GDM1 (cell line): ENCODE measurements at places on chromosomes 2 and 18.

DNA sequence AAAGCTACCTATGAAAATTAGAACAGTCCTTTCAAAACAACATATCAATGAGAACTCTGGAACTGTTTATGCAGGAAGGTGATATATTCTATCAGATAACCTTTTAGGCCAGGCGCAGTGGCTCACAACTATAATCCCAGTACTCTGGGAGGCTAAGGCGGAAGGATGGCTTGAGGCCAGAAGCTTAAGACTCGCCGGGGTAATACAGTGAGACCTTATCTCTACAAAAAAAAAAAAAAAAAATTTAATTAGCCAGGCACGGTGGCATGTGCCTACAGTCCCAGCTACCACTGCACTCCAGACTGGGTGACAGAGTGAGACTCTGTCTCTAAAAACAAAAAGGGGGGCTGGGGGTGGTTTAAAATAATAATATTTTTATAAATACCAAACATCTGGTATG, 77.9 kb downstream of the OSBPL1A start:
- no peak for DNase-seq

- DNase-seq, result no peak
Measured at GRCh38 chr2:182090486-182090885, 104.8 kb downstream of the PPP1R1C start.

DNA sequence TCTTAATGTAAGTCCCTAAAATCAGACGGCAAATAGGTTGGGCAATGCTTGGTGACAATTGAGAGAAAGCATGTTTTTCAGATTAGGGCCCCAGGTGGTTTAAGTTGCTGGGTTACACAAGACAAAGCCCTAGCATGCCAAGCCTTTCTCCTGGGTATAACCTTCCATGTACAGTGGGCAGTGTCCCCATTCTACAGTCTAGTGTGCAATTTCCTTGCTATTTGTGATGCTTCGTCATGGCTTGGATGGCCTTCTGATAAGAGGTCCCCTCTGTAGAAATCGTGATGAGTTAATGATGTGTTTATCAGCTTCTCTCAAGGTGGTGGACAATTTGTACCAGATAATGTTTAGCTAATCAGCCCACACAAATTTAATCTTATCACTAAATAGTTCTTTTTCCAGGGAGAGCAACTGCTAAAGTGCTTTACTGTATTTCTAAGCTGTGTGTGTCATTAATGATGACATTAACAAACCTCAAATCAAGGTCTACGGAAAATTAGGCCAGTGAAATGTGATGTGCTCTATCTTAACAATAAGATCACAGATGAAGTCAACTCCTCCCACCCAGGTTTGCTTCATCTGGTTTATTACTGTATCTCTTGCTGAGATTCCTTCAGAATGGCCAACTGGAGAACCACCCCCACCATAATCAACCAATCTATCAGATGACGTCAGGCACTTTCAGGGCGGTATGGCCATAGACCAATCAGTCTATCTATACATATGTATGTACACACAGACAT, 61.7 kb downstream of the PLB1 start:
- DNase-seq, result no peak

DNA sequence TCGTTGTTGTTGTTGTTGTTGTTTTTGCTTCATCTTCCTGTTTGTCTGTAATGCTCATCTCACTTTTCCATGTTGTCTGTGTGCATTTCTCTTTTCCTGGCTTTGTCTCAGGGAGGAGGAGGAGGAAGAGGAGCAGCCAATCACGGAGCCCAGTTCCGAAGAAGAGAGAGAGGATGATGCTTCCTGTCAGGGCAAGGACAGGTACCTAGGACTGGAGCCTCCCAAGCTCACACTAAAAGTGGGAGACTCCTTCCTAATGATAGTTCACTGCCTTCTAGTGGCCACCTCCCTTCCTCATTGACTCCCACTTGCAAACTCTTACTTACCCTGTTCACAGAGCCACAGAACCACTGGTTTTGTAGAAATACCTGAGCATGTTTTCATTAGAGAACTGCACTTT, 179.6 kb downstream of the TPGS2 start:
- no peak for DNase-seq

DNA sequence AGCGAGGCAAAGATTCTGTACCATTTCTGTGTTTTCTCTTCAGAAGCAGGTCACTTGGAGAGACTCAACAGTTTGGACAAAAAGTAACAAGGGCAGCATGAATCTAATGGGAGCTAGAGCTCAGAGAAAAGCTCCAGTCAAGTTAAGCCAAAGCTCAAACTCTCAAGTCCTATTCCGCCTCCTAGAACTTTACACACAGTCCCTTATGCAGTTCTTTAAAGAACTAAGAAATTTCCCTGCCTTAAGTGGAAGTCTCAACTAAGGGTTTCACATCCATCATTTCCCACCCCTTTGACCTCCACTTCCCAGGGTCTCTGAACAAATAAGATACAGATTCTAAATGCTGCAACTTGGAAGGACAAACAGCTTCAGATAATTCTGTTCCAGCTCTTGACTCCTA, 121.3 kb upstream of the RNU4ATAC start:
- no peak for DNase-seq

DNA sequence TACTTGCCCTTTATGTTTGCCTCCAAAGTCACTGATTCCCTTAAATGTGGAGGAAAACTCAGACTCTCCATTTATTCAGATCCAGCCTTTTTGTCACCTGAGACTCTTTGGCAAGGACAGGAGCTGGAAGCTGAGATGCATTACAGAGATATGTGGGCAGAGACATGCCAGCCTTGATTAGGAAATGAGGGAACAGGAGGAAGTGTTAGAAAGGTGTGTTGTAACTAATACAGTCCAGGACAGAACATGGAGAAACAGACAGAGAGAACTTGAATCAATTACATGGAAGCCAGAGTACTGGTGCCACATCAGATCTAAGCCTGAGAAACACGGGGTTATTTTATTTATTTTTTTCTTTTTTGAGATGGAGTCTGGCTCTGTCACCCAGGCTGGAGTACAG, 79.0 kb downstream of the SP100 start:
- DNase-seq, result no peak

DNA sequence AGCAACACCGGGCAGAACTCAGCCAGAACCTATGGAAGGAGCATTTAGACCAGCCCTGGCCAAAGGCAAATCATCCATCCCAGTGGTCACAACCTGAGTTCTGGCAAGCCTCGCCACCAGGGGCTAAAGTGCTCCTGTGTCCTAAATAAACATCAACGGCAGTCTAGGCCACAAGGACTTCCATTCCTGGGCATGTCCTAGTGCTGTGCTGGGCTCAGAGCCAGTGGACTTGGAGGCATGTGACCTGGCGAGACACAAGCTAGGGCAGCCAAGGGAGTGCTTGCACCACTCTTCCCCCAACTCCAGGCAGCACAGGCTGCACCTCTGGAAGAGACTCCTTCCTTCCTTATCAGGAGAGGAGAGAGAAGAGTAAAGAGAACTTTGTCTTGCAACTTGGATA, 69.0 kb downstream of the ST6GAL2 start:
- DNase-seq, result no peak

DNA sequence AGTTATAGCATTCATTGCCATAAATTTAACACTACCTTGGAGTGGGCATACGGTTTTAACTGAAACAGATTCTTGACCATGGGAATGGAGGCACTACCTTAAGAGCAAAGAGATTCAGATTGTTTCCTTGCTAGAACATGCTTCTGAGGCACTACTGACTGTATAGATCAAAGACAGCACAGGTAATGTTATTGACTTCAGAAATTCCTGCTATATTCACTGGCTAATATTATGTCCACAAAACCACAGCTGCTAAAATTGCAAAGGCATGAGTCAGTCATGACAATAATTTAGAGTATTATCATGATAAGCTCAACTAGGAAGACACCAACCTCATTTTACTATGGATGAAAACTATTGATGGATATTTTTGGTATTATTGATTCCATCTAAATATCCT, 39.4 kb downstream of the SLC8A1 start:
- no peak for DNase-seq

DNA sequence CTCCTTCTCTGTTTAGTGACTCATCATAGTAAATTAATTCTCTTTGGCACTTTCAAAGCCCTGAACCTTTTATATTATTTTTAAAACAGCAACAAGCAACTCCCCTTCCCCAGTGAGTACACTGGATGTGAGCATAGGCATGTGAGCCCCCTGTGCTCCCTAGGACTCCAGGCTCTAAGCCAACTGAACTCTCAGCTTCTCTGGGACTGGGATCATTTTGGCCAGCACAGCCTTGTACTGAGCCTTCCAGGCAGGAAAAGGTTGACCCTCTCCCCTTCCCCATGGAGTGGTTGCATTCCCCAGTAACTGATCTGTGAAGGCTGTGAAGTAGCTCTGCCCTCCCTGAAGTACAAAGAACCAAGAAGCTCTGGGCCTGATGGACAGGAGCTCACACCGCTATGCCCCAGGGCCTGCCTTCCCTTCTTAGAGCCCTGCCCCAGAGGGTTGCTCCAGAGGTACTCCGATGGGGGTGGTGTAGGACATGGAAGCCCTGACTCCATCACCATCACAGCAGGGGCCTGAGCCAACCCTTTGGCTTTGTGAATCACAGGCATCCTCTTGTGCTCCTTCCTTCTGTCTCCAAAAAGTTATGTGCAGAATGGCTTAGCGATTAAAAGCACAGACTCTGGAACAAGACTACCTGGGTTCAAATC, 57.8 kb downstream of the ADD2 start:
- no peak for DNase-seq

GRCh38 chr2:44801289-44801840, 140.1 kb upstream of the SIX3 start:
- no peak for DNase-seq

DNA sequence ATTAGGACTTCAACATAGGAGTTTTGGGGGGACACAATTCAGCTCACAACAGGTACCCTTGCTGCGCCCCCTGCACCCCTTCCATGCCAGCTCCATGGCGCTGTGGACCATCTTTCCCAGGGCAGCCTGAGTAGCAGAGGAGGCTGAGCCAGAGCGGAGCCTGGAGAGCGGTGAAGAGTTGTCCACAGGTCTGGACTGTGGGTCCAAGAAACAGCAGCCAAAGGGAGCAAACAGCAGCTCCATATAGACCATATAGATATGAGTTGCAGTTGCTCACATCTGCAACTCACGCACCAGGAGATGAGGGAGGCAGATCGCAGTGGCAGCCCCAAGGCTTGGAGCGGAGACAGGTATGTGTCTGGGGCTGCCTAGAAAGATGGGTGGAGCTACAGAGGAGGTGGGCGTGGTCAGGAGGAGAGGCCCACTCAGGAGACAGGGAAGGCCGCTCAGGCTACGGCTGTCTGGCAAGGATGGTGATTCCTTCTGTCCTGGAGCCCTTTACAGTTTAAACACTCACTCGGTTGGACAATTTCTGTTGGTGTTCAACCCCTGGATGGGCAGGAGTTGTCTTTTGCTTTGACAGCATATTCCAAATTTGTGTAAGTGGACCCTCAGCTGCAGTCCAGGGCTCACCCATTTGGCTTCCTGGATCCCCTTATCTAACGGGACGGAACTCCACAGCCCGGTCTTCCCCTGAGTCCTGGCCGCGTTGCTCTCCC, 155.1 kb downstream of the LPIN1 start:
- no peak for DNase-seq

GRCh38 chr2:199791326-199791725, 59.7 kb downstream of the FTCDNL1 start:
- DNase-seq, result no peak

GRCh38 chr18:31619291-31619690, 27.6 kb downstream of the TTR start:
- no peak for DNase-seq

DNA sequence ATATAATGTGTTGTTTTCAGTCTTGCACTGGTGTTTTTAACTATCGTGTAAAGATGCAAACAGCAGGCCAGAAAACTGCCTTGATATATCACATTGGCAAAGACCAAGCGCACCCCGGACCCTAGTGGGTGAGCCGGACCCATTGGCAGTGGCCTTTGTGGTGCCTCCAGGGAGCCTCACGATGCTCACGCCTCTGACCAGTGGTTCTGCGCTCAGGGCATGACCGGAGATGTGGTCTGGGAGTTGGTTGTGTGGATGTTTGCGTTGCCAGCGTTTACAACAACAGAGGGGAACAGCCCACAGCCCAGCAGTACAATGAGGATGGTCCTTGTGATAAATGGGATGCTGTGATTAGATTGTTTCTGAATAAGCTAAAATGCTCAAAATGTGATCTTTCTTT, 32.6 kb downstream of the NFATC1 start:
- no peak for DNase-seq

DNA sequence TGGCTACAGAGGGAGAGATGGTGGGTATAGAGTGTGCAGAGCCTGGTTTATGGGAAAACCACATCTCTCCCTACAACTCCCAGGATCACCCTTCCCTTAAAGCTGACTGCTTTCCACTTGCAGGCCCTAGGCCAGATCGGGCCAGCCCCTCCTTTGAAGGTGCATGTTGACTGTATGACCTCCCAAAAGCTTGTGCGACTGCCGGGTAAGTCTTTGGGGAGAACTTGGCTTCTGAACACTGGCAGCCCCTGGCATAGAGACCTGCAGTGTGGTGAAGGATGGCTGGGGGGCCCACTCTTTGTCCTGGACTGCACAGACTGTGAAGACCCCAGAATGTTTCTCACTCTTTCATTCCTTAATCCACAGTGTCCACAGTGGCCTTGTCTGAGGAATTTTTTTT, 19.5 kb downstream of the CAD start:
- no peak for DNase-seq

DNA sequence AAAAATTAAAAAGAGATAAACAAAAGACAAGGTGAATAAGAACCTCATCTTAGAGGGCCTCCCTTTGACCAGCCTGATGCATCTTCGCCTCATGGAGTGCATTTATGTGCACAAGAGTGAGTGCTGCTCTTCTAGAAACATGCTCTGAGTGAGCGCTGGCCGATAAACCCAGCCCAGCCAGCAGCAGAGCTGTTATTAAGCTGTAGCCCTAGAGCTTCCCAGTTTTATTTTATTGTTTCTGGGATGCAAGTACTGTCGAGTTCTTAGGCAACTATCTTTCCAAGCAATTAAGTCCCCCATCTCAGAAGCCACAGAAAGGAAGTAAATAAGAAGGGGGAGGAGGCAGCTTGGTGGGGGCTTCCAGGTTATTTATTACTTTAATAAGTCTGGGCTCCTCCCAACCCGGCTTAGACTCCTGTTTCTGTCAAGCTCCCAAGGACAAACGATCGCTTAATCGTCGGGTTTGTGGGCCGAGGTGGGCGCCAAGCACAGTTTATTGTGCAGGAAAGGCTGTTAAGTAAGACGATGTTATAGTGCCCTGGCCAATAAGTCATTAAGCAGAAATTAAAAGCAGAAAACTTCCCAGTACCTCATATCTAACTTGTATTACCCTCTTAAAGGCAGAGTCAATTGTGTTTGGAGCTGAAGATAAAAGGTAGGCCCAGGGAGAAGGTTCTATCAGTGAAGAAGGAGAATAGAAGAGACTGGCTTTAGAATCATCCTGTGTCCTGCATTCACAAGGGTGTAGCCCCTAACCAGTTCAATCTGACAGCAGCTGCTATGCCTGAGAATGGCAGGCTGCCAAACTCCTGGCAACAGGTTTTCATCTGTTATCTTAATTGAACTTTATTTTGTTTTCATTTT, 176.3 kb downstream of the PIK3C3 start:
- no peak for DNase-seq
